ENCODE measurements at places on chromosomes 6 and 20.

GRCh38 chr6:97909380-97909779, 626.4 kb upstream of the MMS22L start:
- DNase-seq: no peak

- no peak for DNase-seq
Observed at GRCh38 chr6:81940451-81940985, 188.0 kb upstream of the TENT5A start.

DNA sequence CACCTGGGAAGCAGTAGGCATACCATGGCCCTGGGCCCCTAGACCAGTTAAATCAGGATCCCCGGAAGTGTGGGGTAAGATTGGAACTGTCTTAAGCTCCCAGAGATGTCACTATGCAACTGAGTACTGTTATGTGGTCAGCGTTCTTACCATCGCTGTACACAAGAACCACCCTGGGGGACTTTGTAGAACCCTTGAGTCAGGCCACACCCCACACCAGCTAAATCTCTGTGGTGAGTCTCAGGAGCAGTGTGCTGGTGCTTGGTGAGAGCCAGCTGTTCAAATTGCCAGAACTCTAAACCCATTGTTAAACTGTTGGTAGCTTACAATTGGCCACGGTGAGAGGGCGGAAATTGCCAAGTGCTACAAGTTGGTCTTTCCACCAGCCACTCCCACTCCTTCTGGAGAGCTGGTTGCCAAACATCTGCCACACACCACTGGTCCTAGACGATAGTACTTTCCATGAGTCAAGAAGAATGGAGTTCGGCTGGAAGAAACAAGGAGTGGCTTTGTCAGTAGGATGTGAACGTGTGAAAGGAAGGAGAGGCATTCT, 80.5 kb upstream of the SYNDIG1 start:
- DNase-seq: no peak

- DNase-seq: no peak
Observed at GRCh38 chr6:164150232-164150631, 735.7 kb downstream of the QKI start.

GRCh38 chr6:166325383-166326042, 16.8 kb downstream of the SFT2D1 start:
- DNase-seq: no peak

GRCh38 chr6:103018426-103018825, 1624.9 kb downstream of the GRIK2 start:
- no peak for DNase-seq

- DNase-seq: no peak
Observed at GRCh38 chr6:66796987-66797386, 1090.0 kb upstream of the EYS start.

- DNase-seq: no peak
Observed at GRCh38 chr20:48821261-48821920, 6.4 kb downstream of the PREX1 start.

DNA sequence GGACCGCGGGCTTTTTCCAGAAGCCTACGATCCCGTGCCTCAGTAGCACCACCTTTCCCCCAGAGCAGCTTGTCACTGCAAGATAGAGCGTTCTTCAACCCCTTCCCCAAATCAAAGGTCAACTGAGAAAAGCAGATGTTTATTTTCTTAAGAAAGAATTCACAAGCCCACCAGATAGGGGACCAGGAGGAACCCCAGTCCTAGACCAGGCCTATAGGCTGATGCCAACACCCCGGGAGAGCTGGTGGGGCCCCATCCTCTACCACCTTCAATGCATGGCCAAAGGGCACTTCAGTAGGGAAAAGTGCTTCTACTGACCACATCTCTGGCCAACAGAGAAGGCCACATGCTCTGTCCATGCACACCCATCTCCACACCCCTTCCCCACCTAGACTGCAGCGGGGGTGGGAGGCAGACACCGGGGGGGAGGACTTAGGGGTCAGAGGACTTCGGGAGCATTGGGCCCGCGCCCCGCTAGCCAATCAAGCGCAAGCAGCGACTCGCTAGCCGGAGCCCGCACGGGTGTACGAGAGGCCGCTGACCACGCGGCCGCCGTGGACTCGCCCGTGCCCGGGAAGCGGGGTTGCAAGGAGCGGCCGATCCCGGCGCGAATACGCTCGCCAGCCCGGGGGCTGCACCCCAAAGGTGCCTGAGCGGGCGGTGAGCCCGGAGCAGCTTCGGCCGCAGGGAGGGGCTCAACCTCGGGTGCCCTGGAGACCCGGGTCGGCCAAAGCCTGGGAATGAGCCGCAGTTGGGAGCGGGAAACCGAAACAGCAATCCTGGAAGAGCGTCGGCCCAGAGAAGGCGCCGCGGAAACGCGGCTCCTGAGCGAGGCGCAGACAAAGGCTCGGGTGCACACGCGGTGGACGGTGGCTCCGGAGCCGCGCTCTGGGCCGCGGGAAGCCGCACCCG, 2.8 kb downstream of the PDE10A start:
- no peak for DNase-seq

DNA sequence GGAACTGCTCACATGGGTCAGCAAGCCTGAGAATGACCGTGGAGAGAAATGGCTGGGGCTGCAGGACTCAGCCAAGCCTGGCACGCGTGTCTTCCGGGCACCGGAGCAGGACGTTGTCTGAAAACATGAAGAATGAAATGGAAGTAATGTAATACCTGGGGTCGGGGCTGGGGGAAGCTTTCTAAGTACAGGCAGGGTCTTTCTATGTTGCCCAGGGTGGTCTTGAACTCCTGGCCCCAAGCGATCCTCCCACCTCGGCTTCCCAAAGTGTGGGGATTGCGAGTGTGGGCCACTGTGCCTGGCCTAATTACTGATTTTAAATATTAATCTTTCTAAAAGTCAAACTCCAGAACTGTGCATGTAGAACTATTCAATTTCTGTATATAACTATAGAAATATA, 155.5 kb upstream of the AKAP12 start:
- DNase-seq: no peak

- no peak for DNase-seq
Observed at GRCh38 chr20:19885594-19885938, 127.5 kb downstream of the RIN2 start.

DNA sequence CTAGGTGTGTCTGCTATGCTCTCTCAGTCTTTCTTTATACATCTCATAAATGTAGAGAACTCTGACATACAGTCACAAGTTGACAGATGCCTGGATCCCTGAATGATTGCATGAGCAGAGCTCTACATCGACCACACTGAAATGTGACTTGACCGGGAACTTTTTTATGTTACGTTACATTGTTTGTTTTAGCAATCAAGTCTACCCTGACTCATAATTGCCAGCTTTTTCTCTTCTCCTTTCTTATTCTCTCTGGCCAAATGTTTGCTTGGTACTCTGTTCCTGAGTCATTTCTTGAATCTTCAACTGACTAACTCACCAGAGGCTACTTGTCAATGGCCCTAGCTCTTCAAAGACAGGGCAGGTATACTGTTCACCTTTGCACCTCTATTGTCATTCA, 213.6 kb upstream of the DTNBP1 start:
- no peak for DNase-seq

GRCh38 chr20:52823303-52823702, 148.9 kb upstream of the TSHZ2 start:
- no peak for DNase-seq

GRCh38 chr6:79422666-79423065, 114.6 kb downstream of the LCA5 start:
- DNase-seq: no peak

DNA sequence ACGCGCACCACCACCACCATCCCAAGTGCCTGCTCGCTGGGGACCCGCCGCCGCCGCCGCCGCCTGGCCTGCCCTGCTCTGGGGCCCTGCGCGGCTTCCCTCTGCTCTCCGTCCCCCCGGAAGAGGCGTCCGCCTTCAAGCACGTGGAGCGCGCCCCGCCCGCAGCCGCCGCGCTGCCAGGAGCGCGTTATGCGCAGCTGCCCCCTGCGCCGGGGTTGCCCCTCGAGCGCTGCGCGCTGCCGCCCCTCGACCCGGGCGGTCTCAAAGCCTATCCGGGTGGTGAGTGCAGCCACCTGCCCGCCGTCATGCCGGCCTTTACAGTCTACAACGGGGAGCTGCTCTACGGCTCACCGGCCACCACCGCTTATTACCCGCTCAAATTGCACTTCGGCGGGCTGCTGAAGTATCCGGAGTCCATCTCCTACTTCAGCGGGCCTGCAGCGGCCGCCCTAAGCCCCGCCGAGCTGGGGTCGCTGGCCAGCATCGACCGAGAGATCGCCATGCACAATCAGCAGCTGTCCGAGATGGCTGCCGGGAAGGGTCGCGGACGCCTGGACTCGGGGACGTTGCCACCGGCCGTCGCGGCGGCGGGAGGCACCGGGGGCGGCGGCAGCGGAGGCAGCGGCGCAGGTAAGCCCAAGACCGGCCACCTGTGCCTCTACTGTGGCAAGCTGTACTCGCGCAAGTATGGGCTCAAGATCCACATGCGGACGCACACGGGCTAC, 7.2 kb downstream of the PRDM13 start:
- DNase-seq: no peak

GRCh38 chr20:61777773-61778494, 287.7 kb downstream of the TAF4 start:
- no peak for DNase-seq

- no peak for DNase-seq
Observed at GRCh38 chr6:113095841-113096240, 748.7 kb downstream of the RFPL4B start.

DNA sequence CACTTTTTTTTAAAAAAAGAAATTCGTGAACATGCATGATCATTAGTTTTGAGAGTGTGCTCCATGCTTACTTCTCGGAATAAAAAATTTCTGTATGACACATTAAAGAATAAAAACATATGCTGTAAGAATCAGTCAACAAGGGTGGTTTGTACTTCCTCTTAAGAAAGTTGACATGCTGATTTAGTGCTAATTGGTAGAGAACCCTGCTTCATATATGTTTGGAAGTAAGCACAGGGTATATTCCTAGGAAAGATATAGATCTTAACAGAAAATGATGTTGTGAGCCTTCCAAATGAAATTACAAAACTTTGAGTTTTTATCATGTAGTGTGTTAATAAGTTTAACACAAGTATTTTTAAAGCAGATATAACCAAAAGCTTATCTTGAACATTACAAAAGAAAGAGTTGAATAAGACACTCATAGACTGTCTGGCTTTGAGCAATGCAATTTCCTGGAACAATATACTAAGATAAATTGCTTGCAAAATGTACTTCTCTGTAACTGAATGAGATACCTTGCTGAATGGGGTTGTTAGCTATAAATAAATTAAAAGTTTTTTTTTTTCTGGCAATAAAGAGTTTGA, 13.8 kb upstream of the VIP start:
- no peak for DNase-seq

- no peak for DNase-seq
Observed at GRCh38 chr20:34016736-34017135, 23.0 kb downstream of the RALY start.

DNA sequence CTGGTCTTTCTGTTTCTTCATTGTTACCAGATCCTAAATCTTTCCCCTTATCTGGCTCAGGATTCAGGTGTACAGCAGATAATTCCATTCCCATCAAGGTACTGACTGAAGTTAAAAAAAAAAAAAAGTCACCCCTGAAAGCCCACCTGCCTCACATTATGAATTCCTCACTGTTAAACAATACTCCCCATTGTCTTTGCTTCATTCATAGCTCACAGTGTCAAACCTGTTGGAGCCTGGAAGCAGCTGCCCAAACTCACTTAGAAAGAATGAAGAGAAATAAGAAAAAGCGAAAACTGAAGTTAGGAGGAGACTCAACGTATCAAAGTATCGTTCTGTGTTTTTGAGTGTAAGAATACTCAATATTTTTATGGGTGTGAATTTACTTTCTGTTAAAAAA, 1.8 kb upstream of the DCBLD1 start:
- no peak for DNase-seq

DNA sequence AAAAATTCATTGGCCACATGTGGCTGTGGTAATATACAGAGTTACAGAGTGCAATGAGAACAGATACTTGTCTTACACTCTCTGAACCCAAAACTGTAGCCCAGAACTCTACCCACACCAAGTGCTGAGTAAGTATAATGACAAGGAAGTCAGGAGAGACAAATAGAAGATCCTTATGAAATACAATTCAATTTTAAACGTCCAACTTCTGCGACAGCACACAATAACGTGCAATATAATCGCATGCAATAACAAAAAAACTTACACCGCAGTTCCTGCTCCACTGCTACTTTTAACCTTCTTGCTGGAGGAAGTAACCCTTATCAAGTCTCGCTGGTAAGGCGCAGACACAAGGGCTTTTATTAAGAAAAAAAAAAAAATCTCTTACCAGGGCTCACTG, 881 bp downstream of the SFT2D1 start:
- DNase-seq: no peak

GRCh38 chr20:47187450-47188195, 168.9 kb downstream of the ZMYND8 start:
- DNase-seq: no peak

- DNase-seq: no peak
Observed at GRCh38 chr6:137722749-137723272, 144.2 kb upstream of the TNFAIP3 start.

GRCh38 chr20:9403448-9403847, 110.9 kb upstream of the LAMP5 start:
- DNase-seq: no peak

DNA sequence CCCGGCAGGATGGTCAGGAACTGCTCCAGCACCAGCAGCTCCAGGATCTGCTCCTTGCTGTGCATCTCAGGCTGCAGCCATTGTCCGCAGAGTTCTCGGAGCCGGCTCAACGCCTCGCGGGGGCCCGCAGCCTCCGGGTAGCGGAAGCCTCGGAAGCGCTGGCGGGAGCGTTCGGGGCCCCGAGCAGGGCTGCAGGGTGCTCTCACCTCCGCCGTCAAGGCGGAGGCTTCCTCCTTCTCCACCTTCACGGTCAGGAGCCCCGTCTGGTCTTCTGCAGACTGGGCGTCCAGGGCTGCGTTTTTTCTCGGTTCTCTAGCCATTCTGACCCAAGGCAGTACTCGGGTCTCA, 434 bp downstream of the ZKSCAN4 start:
- DNase-seq: no peak

DNA sequence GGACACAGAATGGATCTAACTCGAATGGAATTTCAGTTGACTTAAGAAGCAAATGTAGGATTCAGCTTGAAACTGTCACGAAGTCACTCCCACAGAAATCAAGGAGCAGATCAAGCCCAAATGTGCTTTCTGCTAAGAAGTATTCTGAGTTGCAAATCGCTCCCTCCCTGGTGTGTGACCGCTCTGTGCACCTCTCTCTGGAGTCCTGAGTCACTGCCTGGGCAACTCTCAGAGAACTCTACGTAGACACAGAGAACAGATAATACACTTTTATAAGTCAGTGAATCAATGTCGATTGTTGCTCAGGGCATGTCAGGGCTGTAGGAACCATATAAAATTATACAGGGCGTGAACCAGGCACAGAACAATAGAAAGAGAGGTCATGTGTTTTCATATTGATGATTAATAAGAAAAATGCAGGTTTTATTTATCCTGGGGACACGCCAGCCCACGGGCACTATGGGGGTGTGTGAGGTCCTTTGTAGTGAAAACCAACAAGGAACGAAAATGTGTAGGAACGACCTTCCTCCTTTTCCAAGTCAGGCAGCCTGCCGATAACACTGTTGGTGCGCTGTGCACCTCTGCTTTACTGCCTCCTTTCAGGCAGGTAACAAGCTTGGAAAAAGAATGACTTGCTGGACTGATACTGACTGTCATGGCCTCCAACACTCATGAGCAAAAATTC, 248.1 kb upstream of the FOXQ1 start:
- no peak for DNase-seq
